ENCODE measurements at places on chromosomes 4 and X.

DNA sequence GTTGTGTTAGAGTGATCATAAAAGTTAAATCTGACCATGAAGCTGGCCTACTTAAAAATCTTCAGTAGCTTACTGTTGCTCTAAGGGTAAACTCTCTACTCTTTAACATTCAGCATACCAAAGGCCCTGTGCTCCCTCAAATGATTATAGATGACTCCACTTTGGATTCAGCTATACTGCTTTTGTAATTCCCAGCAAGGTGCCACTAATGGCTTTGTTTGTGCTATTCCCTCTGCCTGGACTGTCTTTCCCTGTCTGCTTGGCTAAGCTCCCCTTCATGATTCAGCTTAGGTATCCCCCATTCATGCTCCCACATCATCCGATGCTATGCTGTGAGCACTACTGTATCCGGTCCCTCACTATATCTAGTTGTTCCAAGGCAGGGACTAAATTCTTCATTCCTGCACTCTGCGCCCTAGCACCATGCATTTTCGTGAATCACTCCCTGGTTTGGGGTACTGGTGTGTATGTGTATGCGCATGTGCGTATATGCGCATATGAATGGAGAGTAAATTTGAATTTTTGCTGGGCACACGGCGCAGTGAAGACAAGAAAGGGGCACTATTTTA is 453 bp upstream of the PBDC1 start:
- no peak for DNase-seq

- no peak for DNase-seq
These were observed 91.7 kb downstream of the PHOX2B start for GRCh38 chr4:41656572-41657520.

GRCh38 chr4:76952656-76953582 is 3.4 kb downstream of the SEPTIN11 start:
- no peak for DNase-seq

DNA sequence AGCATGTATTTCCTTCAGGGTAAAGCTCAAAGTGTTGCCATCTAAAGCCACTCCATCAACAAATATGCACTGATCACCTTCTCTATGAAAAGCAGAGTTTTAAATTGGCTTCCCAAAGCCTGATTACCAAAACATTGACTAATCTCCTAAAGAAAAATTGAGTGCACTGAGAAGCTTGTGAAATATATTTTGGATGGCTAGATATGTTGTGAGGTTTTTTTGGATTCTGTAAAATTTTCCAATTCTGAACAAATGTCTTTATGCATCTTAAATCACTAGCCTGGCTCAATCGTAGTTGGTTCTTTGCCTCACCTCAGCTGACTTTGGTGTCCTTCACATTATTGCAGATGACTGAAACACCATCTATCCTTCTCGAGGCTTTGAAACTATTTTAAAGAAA is 14.9 kb upstream of the EXOSC9 start:
- DNase-seq, result no peak

DNA sequence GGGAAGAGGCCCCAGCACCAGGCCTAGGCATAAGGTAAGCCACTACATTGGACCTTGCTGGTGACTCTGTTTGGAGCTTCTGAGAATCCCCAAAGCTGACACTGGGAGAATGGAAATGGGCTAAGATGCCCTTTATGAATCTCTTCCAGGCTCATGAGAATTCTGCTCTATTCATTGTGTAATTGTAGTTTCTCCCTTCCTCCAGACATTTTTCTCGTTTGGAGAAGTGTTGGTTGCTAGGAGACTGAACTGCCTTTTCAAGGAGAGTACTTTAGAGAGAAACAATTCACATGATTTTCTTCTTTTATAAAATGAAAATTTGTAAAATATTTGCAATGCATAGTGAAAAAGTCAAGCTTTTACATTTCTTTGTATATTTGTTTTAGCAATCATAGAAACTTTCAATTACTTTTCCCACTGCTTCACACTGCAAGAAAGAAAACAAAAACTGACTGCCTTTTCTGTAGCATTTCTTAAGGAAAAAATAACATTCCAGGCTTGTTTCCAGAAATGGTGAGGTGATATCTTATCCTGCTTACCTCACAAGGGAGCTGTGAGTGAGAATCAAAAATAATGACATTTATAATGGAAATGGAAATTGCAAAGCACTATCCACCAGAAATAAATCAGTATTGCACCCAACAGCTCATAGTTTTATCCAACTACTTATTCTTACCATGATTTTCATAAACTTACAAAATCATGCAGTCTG is 24.9 kb upstream of the DCHS2 start:
- no peak for DNase-seq

- DNase-seq, result no peak
These were observed 145.7 kb downstream of the AMMECR1 start for GRCh38 chrX:110172215-110172614.

- no peak for DNase-seq
These were observed 249.3 kb upstream of the PRKX start for GRCh38 chrX:3962511-3963311.

DNA sequence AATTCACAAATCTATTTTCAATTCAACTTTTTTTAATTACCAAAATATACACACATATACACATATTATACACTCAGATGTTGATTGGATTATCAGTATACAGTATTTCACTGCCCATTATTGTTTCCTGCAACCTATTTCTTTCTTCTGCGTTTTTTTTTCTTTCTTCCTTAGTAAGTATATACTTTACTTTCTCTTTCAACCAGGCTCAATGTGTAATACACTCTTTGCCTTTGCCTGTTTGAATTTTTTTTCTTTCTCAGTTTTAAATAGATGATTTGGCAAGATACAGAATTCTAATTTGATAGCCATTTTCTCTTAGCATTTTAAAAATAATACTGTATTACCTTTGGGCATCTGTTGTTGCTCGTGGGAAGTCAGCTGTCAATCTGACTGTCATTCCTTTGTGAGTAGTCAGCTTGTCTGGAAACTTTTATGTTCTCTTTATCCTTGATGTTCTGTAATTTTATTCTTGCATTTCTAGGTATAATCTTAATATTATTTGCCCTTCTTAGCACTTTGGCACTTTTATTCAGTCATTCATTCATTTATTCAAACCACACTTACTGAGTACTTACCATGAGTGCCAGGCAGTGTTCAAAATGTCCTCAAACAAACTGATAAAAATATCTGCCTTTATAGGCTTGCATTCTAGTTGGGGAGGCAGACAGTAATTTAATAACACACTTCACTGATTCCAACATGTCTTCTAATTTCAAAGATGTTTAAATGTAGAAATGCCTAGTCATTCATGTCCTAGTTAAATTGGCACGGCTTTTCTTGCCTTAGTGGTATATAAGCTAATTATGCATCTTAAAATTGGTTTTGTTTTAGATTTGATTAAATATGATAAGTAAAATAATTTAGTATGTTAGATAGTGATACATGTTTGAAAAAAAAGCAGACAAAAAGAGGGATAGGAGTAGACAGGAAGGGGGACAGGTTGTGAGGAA is 3.7 kb downstream of the USP38 start:
- DNase-seq, result no peak
